ENCODE measurements at places on chromosomes 6 and 20. TPM values are rescaled to one million over a fixed set of nuclear protein-coding genes. Genes with fewer than 3 reads are reported as not detected.

DNA sequence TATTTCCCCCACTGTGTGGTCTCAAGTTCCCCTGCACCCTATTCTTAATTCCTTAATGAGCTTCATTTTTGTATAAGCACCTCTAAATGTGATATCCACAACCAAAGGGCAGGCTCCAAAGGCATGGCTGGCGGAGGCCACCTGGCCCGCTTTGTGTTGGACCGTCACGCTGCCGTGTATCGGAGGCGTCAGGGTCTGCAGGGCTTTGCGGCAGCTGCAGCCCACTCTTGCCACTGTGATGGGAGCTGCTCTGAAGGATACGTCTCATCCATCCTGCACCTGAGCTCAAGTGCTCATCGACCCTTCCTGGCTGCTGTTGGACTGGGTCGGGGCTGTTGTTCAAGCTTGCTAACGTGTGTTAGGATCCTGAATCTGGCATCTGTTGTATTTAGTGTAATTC is 177.6 kb downstream of the ARID1B start:
- DNase-seq: no peak

GRCh38 chr6:73393278-73393677 is 1.4 kb upstream of the DDX43 start:
- no peak for DNase-seq

DNA sequence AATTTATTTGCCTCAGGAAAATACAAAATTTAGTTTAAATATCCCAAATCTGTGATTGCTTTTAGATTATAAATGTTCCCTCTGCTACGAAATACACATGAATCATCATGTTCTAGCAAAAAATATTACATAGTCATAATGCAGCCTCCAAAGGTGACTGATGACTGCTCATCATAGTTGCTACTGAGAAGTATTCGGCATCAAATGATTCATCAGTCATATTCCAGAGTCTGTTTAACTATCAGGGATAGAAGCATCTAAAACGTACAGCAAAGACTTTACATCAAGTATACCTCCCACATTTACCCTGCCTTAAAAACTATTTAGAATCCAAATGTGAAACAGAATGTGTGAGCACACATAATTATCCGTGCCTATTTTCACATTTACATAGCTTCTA is 626.0 kb downstream of the CDH26 start:
- DNase-seq: no peak

Gene DYNLT1
- total RNA-seq: 48.6 TPM

- DNase-seq: no peak
Observed at GRCh38 chr6:88359530-88360202, 193.5 kb upstream of the CNR1 start.

DNA sequence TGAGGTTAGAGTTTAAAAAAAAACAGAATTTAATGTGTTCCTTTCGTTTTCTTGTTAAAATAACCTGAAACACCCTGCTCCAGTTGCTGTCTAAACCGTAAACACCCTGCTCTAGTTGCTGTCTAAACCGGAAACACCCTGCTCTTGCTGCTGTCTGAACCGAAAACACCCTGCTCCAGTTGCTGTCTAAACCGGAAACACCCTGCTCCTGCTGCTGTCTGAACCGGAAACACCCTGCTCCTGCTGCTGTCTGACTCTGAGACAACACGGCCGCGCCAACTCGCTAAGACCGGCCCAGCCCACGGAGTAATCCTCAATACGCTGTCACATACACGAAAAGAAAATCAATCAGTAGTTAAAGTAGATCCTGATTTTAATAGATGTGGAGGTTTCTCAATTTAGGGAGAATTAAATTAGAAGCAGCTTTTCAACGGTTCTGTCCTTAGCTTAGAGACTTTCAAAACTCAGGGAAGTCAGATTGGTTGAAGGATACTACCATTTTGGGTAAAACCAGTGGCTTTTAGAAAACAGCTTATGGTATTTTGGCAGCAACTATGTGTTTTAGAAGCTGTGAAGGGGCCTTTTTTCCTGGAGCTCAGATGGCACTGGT is 98.3 kb downstream of the RAMACL start:
- peak; percentile 56 for DNase-seq

- no peak for DNase-seq
Observed at GRCh38 chr6:13406781-13407180, 78.4 kb upstream of the TBC1D7 start.

GRCh38 chr20:50585214-50585613 is 75.0 kb downstream of the PTPN1 start:
- no peak for DNase-seq
